ENCODE measurements at places on chromosomes 4 and X.

DNA sequence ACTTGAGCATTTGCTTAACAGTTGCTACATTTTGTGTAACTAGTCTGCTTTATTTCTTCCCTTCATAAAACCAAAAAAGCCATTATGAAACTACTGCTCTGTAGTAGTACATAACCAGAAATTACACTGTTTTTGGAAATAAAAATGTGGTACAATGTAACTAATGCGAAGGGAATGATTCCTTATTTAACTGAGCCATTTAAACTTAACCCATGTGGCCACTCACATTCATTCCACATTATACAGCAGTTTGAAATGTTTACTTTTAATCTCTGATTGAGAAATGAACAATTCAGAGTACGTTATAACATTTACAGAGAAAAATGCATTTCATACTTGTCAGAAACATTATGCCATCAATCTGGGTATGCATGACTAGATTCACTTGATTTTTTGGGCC is 94.2 kb downstream of the NYX start:
- DNase-seq = no peak

GRCh38 chr4:14277505-14277904 is 650.0 kb upstream of the BOD1L1 start:
- DNase-seq = no peak

DNA sequence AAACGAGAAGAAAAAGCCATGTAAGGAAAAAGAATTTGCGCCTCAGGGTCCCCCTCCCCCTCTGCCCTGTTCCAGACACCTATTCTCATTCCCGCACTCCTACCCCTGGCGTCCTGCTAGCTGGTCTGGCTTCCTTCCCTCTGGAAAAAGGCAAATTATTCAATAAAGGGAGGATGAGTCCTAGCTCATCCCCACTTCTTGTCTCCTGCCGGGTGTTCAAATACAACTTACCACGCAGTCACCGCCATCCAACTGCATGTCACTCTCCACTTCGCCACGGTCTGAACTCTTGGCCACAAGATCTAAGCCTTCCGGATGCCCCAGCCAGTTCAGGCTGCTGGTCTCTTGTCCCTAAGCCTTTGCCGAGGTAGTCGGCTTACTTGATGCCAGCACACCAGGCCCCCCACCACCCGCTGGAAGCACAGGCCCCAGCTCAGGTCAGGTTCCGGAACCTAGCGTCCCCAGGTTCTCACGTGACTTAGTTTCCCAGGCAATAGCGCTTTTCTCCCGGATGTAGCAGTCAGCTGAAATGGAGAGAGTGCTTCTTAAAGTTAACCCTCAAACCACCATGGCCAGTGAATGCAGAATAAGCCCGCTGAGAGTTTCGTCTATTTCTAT is 209.6 kb upstream of the SPIN4 start:
- DNase-seq = peak; percentile 23

GRCh38 chrX:108271397-108271787 is 166.8 kb downstream of the COL4A6 start:
- no peak for DNase-seq

DNA sequence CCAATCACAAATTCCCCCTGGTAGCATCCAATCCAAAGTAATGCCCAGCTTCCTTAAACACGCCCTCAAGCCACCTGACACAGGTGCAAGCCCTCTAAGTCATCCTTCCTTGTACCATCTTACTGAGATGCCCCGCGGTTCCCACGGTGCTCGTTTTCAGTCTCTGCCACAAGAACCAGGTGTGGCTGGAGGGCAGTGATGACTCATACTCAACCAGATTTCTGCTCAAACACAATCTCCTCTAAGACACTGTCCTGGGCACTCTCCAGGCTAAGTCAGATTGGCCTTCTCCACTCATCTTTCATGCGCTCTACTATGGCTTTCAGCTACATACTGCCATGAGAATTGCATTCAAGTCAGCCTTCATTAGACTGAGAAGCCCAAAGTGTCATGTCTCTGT is 3.5 kb downstream of the SH3KBP1 start:
- DNase-seq = no peak

DNA sequence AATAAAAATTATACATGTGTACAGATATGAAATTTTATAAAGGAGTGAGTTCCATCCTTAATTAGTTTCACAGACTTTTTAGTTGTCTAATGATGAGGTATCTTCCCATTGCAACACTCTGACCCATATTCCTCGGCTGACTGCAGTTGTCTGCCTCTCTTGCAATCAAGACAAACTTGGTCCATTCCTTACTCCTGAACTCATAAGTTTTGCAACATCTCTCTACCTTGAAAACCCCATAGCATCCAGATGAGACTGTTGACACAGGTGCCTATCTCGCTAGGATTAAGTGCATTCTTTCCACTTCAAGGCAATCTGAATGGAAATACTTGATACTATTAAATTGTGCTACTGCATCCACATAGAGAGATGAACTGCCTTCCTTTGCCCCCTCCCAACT is 2.3 kb downstream of the XKRX start:
- no peak for DNase-seq

DNA sequence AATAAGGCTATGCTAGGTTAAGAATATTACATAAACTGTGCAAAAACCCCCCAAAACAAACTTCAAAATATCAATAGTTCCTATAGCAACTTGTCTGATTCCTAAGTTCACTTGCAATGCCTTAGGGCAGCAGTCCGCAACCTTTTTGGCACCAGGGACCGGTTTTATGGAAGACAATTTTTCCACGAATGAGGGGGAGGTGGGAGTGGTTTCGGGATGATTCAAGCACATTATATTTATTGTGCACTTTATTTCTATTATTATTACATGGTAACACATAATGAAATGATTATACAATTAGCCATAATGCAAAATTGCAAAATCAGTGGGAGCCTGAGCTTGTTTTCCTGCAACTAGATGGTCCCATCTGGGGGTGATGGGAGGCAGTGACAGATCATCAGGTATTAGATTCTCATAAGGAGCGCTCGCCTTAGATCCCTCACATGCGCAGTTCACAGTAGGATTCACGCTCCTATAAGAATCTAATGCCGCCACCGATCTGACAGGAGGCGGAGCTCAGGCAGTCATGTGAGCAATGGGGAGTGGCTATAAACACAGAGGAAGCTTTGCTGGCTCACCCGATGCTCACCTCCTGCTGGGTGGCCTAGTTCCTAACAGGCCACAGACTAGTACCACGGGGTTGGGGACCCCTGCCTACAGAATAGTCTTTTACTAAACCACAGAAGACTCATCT is 39.7 kb downstream of the ACOX3 start:
- no peak for DNase-seq

- DNase-seq = no peak
These were observed 68.2 kb downstream of the GPC3 start for GRCh38 chrX:133916984-133917722.

GRCh38 chr4:181176306-181176705 is 1066.9 kb upstream of the TENM3 start:
- DNase-seq = no peak

GRCh38 chrX:151830911-151831310 is 81.8 kb upstream of the MAGEA4 start:
- no peak for DNase-seq

GRCh38 chrX:119945481-119945880 is 1.9 kb upstream of the NKAP start:
- no peak for DNase-seq

DNA sequence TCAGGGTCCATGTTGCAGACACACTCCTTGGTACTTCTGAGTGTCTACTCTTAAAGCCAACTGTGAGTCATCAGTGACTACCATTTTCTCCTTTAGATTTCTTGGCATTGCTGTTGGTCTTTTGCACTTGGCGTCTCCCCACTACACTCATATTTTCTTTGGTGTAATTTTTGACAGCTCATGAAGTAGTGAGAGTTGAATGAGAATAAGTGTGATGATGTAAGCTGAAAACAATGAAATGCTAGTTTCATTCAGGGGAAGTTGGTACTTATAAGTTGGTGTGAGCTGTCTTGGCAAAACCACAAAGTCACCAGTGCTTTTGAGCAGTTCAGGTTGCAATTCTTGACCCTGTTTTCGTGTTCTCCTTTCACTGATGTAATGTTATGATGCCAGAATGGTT is 142.9 kb upstream of the ARX start:
- DNase-seq = no peak

DNA sequence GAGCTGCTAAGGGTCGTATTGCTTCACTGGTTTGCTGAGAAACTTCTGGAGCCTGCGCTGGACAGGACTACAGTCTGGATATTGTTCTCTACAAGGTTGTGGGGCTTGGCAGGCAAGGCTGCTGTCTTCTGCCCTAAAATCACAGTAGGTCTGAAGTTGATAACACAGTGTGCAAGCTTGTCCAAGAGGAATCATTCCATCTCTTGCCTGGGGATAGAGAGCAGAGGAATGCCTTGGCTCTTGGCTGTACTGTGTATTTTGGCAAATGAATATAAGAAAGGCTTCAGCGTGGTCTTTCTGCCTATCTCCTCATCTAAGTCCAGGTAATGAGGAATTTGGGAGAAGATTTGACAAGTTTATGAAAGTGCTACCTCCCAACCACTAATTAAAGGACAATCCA is 9.4 kb upstream of the RASL11B start:
- no peak for DNase-seq

DNA sequence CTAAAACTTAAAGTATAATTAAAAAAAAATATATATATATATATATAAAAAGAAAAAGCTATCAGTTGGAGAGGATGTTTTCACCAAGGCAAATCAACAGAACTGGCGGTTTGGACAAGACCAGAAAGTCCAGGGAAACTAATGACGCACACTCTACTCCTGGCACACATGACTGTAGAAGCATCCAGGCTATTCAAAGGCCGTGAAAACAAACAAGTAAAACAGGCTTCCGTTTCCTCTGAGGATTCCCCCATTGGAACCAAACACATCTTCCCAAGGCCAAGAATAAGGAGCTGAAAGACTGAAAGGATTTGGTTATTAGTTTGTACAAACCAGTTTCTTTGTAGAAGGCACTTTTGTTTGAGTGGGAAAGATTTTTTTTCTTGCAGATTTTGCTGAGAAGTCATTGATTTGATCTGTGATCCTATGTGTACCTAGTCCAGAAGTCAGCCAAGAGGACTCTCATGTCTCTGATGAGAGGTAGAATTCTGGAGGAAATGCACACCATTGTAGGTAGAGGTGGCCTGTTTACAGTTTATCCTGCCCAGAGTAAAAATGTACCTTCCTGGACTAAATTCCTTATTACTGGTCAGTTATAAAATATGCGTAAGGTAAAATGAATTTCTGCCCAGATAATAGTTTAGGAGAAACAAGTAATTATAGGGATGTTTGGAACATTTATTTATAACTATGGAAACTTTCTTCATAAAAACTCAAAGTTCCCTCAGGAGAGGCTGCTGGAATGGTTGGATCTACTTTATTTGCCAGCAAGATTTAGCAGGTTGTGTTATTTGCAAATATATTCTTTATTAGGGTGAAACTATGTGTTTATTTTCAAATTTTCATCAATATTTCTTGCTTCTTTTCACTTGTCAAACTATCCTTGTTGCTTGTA is 66.5 kb downstream of the DMP1 start:
- DNase-seq = no peak

DNA sequence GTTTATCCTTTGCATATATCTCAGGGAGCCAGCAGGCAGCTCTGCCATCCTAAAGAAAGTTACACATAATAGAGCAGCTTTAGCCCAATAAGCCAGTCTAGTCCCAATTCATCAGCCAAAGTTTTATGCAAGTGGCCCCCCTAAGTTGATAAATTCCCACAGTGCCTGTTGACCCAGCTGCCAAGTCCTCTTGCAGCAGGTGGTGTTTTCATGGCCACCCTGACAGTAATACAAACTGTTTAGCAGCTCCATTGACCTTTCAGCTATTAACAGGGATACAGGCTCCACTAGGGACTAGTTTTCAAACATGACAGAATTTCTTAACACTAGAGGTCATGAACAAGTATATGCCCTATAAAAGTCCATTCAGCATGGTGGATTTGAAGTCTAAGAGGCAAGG is 77.5 kb downstream of the HHIP start:
- DNase-seq = no peak

- no peak for DNase-seq
These were observed 13.6 kb downstream of the PRSS12 start for GRCh38 chr4:118338981-118339765.

GRCh38 chrX:24081661-24082154 is 27.0 kb downstream of the EIF2S3 start:
- no peak for DNase-seq

DNA sequence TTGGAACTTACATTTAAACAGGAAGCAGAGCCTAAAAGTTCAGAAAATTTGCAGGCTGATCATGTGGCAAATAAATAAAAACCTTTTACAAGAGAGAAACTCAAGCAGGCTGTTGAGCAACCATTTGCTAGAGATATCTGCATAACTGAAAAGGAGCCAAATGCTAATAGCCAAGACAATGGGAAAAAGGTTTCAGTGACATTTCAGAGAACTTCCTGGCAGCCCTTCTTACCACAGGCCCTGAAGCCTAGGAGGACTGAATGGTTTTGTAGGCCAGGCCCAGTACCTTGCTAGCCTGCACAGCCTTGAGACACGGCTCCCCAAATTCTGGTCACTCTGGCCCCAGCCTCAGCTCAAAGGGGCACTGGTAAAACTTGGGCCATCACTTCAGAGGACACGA is 945.1 kb downstream of the ADGRL3 start:
- no peak for DNase-seq

DNA sequence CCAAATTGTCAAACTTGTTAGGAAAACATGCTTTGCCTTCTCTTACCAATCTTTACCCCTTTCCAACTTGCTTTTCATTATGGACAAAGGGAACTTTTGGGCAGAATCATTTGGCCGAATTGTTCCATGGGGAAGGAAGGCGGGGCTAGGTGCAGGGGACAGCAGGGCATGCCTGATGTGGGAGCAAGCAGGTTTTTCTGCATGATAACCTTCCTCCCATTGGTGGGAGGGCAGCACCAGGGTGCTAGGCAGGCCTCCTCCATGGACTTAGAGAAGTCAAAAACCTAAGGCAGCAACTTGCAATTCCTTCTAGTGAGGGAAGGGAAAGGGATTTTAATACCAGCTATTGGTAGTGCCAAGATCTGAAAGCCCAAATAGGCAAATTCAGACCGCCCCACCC is 260.5 kb downstream of the MAPK10 start:
- no peak for DNase-seq

GRCh38 chr4:140256941-140257340 is 103.0 kb upstream of the MAML3 start:
- no peak for DNase-seq

- no peak for DNase-seq
These were observed 207.9 kb downstream of the HS6ST2 start for GRCh38 chrX:132750331-132751062.

DNA sequence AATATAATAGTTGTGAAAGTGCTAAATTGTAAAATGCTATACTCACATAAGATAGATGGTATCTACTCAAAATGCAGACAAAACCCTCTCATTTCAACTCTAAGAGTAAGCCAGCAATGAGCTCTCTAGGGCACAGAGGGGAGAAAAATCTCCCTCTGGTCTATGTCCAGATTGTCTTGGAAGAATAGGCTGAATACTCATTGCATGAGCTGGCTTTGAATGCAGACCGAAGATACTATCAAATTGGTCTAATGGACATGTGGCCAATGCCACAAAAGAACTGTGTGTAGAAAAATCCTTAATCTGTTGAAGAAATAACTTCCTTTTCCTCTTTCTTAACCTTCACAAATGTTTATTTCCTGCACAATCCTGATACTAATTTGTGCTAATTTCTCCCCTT is 3.5 kb downstream of the ZXDA start:
- DNase-seq = no peak

- no peak for DNase-seq
These were observed 111.8 kb upstream of the DKK2 start for GRCh38 chr4:107147873-107148272.

GRCh38 chr4:93187466-93187865 is 641.1 kb upstream of the ATOH1 start:
- no peak for DNase-seq
